ENCODE measurements at places on chromosomes 2 and 18.

GRCh38 chr2:232351686-232352510 is 26.7 kb upstream of the ALPP start:
- no peak for DNase-seq

DNA sequence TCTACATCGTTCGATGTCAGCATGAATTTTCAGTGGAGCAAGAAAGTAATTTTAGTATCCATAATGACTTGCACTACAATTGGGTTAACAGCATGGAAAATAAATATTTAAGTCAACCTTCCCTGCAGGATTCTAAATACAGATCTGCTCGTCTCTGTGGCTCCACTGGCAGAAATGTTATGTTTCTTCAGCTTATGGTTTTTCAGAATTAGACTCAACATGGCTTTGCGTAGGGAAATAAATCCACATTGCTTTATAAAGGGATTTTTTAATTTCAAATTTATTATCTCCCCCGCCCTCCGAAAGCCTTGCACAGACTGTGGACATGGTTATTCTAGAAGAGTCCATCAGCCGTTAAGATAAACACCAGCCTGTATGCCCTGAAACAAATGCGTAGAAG is 18.2 kb downstream of the TNFRSF11A start:
- DNase-seq, result no peak

GRCh38 chr18:55458456-55459203 is 129.4 kb downstream of the TCF4 start:
- no peak for DNase-seq

DNA sequence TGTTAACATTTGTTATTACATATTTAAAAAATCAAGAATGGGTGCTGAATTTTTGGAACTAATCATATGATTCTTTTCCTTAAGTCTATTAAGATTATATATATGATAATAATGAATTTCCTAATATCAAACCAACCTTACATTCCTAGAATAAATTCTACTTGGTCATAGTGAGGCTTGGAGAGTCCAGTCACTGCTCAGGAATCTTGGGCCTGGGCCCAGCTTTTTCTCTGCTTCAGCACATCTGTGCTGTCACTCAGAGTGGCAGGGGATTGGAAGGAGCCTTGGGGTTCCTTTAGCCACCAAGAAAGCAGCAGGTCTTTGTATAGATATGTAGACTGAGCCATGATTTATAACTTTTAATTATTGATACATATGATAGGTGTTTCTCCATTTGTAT is 19.9 kb upstream of the ZAP70 start:
- DNase-seq, result no peak

GRCh38 chr18:57831597-57832377 is 28.7 kb upstream of the ATP8B1 start:
- DNase-seq, result no peak

- no peak for DNase-seq
Observed at GRCh38 chr18:32803568-32803967, 30.7 kb upstream of the KLHL14 start.

GRCh38 chr2:205198140-205198525 is 484.2 kb upstream of the NRP2 start:
- no peak for DNase-seq

- no peak for DNase-seq
Observed at GRCh38 chr2:217947383-217948350, 55.1 kb downstream of the TNS1 start.

GRCh38 chr2:27249891-27250651 is 12.8 kb downstream of the SLC30A3 start:
- peak; percentile 82 for DNase-seq

DNA sequence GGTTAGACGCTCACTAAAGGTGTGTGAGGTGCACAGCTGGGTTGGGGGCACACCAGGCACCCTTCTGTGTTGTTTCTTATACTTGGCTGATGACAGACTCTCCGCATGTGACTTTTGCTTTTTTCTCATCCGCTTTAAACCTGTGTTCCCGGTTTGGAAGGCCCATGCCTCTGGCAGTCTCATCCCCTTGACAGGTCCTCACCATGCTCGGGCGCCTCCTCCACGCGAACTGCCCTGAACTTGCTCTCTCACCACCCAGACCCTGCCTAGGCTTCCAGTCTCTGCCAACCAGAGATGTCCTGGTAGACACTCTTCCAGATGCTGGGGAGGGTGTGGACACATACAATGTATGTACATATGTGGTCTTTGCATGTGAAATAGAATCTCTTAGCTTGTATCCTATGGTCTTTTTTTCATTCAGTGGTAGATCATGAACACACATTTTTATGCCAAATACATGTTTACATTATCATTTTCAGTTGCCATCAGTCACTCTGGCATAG is 79.8 kb downstream of the LIMS1 start:
- DNase-seq, result no peak

DNA sequence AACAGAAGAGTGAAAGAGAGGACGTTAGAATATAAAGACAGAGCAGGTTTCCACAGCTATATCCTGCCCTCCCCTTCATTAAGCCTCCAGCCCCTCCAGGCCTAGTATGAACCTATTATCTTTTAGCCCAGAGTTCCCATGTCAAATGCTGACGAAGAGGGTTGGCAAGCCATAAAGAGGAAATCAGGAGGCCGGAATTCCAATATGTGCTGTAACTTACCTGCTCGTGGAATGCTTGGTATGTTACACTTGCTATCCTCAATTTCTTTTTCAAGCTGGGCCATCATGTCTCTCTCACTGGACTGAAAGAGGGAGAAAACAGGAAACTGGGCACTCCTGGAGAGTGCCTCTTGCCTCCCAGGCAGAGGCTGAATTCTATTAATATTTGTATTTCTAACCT is 264.1 kb downstream of the TRIB2 start:
- no peak for DNase-seq

- peak; percentile 81 for DNase-seq
Observed at GRCh38 chr2:19349911-19350677, 8.3 kb downstream of the OSR1 start.

- no peak for DNase-seq
Observed at GRCh38 chr18:11676867-11677266, 12.2 kb upstream of the GNAL start.

DNA sequence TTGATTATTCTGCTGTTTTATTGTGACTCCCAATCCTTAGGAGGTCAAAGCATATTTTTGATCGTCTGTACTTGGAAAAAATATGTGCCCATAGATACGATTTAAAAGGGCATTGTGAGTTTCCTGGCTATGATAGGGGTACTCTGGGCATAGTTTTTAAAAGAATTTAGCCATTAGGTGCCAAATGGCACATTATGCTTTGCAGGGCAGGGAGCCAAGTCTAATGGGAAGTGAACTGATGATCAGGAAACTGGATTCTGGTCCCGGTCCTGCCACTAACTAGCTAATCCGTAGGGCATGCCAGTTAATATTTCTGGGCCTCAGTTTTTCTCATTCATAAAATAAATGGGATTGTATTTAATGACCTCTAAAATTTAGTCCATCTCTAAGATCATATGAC is 189.3 kb downstream of the LTBP1 start:
- DNase-seq, result no peak

DNA sequence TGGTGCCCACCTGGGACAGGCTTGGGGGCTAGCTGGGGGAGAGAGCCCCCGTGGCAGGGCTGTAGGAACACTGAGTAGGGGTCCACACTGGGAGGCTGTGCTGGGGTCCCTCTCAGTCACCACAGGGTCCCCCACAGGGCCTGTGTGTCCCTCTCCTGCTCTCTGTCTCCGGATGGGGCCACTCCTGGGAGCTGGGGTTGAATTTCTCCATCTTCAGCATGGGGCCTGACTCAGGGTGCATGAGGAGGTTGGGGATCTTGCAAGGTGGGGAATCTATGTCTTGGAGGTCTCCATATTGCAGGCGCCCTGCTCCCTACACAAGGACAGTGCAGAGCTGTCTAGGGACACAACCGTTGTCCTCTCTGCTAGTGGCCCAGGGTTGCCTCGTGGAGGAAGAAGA is 78.7 kb upstream of the HDAC4 start:
- DNase-seq, result no peak

DNA sequence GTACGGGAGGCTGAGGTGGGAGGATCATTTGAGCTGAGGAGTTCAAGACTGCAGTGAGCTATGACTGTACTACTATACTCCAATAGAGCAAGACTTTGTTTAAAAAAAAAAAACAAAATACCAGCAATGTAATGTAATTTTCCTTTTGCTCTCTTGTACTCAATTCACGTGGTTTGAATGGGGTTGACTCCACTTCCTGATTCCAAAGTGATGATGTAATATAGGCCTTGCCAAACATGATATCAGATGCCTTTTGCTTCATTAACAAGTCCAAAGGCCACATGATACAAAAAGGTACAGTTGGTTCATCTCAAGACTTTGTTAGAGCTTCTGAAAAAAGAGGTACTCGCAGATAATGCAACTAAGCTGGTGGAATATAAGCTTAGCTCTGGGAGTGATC is 321.8 kb downstream of the ZEB2 start:
- DNase-seq, result no peak

DNA sequence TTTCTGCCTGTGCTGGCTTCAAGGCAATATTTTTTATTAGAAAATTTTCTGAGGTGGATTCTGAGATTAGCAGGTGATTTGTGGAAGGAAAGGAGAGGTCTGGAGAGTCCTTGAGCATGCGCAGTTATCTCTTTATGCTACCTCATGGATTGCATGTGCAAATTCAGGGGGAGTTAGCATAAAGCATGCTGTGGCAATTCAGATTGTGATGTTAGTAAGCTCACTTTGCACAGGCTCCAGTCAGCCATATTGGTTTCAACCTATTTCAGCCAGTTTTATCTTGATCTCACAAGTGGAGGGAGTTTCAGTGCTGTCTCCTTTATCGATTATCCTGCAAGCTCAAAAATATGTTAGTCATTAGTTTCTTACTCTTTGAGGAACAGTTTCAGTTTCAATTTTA is 2012.3 kb upstream of the PIK3C3 start:
- DNase-seq, result no peak

- DNase-seq, result peak; percentile 77
Observed at GRCh38 chr2:31258351-31258750, 24.4 kb downstream of the EHD3 start.

- DNase-seq, result no peak
Observed at GRCh38 chr18:72965616-72966015, 97.8 kb upstream of the NETO1 start.

GRCh38 chr2:138652378-138652777 is 127.8 kb downstream of the NXPH2 start:
- no peak for DNase-seq

DNA sequence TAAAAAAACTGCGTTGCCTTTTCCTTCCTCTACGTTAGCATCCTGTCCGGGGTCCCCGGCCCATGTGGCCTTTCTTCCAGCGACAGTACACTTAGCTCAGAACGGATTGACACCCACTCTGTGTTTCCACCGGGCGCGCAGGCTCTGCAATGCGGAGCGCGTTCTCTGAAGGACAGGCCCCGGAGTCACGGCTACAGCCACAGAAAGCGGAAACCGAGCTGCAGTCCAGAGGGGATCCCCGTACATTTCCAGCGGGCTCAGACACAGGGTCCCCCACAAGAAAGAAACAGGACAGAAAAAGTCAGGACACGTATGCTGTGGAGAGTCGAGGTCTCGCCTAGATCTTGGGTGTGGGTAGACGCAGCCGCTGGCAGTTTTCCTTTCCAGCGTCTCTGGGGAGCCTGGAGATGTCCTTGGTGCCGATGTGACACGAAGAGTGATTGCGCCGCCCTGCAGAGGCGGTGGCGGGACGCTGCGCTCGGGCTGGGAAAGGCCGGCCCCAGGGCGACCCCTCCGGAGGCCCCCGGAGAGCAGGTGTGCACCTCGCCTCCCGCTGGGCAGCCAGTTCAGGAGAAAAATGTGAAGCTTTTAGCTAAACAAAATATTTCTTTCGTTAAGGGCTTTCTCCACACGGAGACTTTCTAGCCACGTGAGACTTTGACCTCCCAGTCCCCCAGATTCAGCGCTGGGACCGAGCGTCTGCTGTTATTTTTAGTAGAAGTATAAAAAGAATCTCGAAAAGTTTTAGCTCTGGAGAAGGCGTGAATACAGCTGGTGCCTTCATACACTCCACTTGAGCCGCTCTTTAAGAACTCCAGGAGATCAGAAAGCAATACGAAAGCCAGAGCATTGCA is 1.3 kb upstream of the ACKR3 start:
- DNase-seq, result peak; percentile 76

- no peak for DNase-seq
Observed at GRCh38 chr2:10982931-10983701, 71.4 kb downstream of the KCNF1 start.

- DNase-seq, result no peak
Observed at GRCh38 chr2:151357359-151357758, at the start of gene TNFAIP6. Gene TNFAIP6 (plus strand): TSS chr2:151357592. CDS start chr2:151357667, 75 bp downstream.

DNA sequence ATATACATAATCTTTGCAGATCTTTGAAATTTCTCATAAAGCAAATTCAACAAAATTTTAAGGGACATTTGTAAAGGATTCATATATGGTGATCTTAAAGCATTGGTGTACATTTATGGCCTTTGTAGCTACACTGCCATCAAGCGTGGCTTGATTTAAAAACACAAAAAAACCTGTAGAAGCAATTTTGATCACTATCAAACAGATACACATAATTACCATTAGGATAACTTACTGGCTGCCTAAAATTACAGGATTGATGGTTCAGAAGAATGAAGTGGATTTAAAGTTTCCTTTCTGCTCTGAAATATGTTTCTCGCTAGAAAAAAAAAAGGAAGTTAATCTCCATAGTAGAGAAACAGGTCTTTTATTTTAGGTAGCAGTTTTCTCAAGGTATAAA is 31.4 kb downstream of the MAPRE2 start:
- DNase-seq, result no peak

- no peak for DNase-seq
Observed at GRCh38 chr2:10457846-10458598, 9.9 kb upstream of the ODC1 start.

DNA sequence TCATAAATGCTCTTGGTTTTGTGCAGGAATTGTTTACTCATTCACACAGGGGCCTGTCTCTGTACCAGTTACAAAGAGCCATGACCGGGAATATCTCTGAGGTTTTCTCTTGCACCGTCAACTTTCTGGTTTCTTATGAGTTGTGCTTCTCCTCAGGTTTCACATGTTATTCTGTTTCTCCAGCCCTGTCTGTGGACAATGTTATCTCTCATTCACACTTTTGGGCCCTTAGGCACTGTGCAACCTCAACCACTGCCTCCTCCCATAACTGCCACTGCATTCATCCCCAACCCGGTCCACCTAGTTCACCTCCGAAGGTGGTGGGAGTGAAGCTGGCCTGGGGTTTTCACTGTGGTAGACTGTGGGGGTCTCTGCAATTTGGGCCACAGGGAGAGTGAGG is 22.5 kb upstream of the NEDD4L start:
- DNase-seq, result no peak

GRCh38 chr18:75223687-75224347 is 13.2 kb downstream of the TSHZ1 start:
- no peak for DNase-seq

GRCh38 chr2:213101692-213102460 is 49.5 kb downstream of the IKZF2 start:
- no peak for DNase-seq

DNA sequence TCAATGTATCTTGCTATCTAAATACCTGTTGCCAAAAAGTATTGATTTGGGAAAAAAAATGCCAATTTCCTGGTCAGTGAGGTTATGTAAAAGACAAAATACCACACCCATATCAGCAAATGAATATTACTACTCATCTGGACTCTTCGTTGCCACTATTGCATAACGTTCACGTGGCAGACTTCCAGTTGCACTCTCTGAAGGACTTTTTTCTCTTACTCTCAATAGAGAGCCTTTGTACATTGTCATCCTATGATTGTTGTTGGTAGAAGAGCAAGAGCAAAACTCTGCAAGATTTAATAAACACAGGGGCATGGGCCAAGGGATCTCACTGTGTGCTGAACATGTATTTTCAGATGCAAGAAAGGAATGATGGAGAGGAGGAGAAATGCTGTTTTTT is 689.8 kb downstream of the MBD2 start:
- no peak for DNase-seq

Measured in GM13977 (cell line).